ENCODE measurements at places on chromosomes 4 and X.

DNA sequence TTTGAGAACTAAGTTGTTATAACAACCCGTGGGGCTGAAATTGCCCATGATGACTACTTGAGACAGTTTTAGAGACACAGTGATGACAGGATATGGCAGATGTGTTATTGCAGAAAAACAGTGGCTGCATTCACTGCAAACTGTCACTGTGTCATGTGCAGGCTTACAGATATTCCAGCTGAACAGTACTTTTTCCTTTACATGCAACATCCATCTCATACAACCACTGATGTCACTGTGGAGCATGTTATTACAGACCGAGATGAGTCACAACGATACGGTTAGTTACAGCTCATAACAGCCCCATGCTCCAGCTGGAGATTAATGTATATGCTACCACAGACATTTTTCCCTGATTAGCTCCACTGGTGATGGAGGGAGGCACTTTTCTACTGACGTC lies 207.4 kb downstream of the TMA16 start:
- no peak for DNase-seq

GRCh38 chr4:154049457-154050181 lies 260.7 kb upstream of the SFRP2 start:
- DNase-seq = no peak

- no peak for DNase-seq
Observed at GRCh38 chrX:103779141-103779789, 2.6 kb downstream of the PLP1 start.

- no peak for DNase-seq
Observed at GRCh38 chrX:68823413-68824151, 5.2 kb upstream of the EFNB1 start.

DNA sequence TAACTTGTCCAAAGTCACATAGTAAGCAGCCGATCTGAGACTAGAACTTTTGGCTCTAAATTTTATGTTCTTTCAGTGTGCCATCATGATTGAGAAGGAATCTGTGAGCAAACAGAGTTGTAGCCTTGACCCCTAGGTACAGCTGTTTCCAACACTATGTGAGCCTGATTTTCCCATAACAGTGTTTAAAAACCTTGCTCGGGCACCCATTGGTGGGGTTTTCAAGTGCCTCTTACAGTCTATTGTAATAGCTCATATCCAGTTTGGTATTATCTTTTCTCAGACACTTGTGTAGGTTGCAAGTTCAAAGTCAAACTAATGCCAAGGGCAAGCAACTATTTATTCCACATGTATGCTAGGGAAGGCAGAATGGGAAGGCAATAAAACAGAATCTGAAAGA lies 467.9 kb downstream of the INPP4B start:
- no peak for DNase-seq

DNA sequence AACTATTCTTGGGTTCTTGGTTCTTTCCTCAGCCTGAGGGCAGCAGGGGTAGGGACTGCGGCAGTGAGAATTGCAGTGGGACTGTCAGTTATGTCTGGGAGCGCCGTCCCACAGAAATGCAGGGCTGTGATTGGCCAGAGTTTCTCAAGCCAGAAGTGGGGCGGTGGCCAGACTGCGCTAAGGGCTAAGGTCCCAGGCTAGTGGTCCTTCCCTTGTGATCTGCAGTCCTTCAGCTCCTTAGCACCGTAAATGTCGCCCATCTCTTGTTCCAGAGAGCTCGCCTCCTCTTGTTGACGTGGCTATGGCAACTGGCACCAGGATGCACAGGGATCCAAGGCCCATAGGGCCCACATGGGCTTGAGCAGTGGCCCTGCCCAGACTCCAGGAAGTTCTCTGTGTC lies 223.5 kb downstream of the GRIA2 start:
- no peak for DNase-seq

DNA sequence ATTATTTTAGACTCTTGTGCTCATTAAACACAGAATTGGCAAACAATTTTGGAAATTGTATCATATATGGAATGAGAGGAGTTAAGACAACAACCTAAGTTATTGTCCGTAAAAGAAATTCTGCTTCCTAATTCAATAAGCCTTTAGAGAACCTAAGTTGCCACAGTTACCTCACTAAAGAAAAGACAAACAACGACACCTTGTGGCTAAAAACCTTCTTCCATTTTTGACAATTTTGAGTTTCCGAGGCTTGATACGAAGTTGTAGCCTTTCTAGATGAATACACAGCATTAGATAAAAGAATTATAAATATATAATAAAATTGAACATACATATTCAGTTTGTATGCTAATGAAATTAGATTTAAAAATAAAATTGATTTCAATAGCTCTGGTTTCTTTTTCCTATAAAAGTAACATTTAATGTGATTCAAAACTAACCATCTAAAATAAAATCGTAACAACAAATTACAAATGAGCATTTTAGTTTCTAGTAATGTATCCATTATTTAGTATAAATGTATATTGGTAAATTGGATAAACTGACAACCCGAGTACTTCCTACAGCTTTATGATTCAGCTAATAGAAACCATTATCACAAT lies 275.1 kb downstream of the GPM6A start:
- DNase-seq = no peak

- DNase-seq = no peak
Observed at GRCh38 chr4:93834249-93835066, 5.9 kb downstream of the ATOH1 start.

- no peak for DNase-seq
Observed at GRCh38 chrX:53018627-53019026, 30.0 kb upstream of the GPR173 start.

DNA sequence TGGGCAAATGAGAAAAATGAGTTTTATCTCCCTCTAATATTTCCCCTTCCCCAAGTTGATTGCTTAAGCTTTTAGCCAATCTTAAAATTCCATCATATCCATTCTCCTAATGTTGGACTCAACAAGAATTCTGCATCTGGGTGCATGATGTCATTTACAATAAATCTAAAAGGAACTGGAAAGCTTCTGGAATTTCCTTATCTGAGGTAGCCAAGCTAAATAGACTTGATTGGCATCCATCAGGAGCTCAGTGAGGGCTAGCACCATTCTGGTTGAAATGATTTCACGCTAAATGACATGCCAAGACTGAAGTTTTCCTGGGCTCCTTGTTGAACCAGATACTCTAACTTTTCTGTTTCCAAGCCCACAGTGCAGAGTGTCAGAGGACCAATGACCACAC lies 110.3 kb upstream of the SCML1 start:
- no peak for DNase-seq

DNA sequence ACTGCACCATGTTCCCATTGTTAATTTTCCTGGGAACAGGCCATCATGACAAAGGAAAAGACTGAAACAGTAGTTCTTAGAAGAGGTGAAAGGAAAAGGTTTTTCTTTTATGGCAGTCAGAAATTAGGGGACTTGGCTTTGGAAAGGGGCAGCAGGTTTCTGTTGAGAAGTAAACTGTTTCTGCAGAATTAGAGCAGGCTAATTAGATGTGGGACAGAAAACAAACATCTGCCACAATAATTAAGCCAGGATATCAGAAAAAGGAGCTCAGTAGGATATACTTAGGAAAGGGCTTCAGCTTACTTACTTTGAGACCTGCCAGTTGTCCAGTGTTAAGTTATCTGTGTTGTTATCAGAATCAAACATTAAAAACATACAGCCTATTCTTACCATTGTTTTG lies 36.7 kb upstream of the STPG2 start:
- DNase-seq = no peak
